Ascending aorta (tissue), 2 donors: ENCODE measurements at places on chromosomes 2 and 18. TPM values are rescaled to one million over a fixed set of nuclear protein-coding genes. Genes with fewer than 3 reads are reported as not detected.

Gene ERICH2
- total RNA-seq: not detected

Gene TOGARAM2
- total RNA-seq: not detected

DNA sequence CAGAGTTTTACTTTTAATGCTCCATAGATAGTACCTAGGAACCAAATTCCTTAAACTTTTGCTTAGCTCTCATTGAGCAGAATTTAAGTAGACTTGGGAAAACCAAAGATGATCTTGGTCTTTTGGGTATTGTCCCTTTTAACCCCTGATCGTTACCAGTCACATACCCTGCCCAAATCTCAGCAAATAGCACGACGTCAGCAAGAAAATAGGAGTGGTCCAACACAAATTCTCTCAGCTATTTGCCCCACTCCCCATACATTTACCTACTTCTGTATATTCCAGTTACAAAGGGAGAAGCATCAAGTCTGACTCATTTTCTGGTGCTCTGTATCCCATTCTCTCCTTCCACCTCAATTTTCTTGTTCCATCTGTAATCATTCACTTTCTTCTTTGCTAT, 387.3 kb downstream of the CCDC85A start:
- H3K4me3 ChIP-seq: no peak overlapping the region
- no peaks in the 10 kb centered on the region for H3K27me3 ChIP-seq
- no peak overlapping the region for H3K27ac ChIP-seq
- no peak for DNase-seq

DNA sequence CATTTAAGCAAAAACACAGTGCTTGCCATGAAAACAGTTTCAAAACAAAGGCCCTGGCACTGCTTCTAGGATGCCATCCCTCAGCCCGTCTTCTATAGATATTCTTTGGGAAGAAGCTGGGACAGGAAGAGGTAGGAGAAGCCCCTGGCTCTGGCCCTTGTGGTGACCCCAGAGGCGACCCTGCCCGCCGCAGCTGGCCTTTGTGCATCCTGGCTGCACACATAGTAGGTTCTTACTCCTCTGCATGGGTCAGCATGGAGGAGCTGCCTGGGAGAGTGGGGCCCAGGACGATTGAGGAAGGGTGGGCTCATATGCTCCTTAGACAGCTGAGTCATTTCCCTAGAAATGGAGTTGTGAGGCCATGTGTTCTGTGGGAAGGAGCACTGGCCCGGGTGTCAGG, 44.4 kb upstream of the OTOF start:
- no peak overlapping the region for H3K27ac ChIP-seq
- no peaks in the 10 kb centered on the region for H3K36me3 ChIP-seq
- H3K4me3 ChIP-seq: no peak overlapping the region
- DNase-seq: no peak
- H3K27me3 ChIP-seq: no peaks in the 10 kb centered on the region
